ENCODE measurements at places on chromosomes 1 and 21. TPM values are rescaled to one million over a fixed set of nuclear protein-coding genes. Genes with fewer than 3 reads are reported as not detected.

GRCh38 chr1:23376890-23377811 is 7.5 kb upstream of the ZNF436 start:
- H3K27me3 ChIP-seq, result no peaks in the 10 kb centered on the region
- peak; percentile 65 for DNase-seq
- H3K4me3 ChIP-seq, result no peak overlapping the region
- no peaks in the 10 kb centered on the region for H3K36me3 ChIP-seq
- peak overlapping the region; percentile 69 for H3K27ac ChIP-seq

DNA sequence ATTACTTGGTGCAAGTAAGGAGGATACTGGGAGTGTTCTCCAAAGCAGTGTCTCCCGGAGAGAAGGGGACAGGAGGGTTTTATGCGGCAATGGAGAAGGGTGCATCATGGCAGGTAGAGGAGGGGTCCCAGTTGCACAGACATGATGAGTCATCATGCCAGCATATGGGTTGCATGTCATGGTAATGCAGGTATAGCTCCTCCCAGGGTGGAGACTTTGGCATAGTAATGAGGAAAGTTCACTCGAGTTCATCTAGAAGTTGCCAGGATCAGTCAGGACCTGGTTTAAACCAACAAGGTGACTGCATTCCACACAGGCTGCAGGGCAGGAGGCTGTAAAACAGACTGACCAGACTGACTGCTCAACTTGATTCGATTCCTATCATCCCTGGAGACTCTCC is 355.7 kb upstream of the DUSP10 start:
- DNase-seq, result no peak
- no peaks in the 10 kb centered on the region for H3K36me3 ChIP-seq
- H3K4me3 ChIP-seq, result no peak overlapping the region
- no peak overlapping the region for H3K27ac ChIP-seq
- no peaks in the 10 kb centered on the region for H3K4me1 ChIP-seq

DNA sequence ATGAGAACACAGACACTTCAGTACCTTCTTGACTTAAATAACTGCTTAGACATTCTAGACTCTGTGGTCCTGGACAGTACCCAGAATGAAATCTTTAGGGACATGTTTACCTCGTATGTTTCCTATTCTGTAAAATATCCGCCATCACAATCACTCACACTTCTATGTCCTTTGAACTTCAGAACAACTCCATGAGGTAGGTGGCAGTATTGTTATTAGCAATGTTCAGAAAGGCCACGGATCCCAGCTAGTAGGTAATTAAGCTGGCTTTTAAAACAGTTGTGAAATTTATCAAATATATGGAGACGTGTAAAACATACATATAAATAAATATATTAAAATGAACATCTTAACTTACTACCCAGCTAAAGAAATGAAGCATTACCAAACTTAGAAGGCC is 83.4 kb downstream of the CACHD1 start:
- H3K4me3 ChIP-seq, result no peak overlapping the region
- no peak for DNase-seq
- H3K27me3 ChIP-seq, result no peaks in the 10 kb centered on the region
- peaks cover 3% of the 10 kb centered on the region for H3K36me3 ChIP-seq
- no peak overlapping the region for H3K27ac ChIP-seq

DNA sequence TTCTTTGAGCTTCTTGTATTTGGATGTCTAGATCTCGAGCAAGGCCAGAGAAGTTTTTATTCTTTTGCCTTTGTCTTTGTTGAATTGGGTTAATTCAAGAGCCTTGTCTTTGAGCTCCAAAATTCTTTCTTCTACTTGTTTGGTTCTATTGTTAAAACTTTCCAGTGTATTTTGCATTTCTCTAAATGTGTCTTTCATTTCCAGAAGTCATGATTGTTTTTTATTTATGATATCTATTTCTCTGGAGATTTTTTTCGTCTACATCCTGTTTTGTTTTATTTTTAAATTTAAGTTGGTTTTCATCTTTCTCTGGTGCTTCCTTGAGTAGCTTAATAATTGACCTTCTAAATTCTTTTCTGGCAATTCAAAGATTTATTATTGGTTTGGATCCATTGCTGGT is 61.8 kb downstream of the DTL start:
- H3K27me3 ChIP-seq, result no peaks in the 10 kb centered on the region
- no peaks in the 10 kb centered on the region for H3K4me1 ChIP-seq
- no peak overlapping the region for H3K4me3 ChIP-seq
- H3K36me3 ChIP-seq, result peaks cover 37% of the 10 kb centered on the region

GRCh38 chr1:89733748-89734147 is 87.1 kb upstream of the LRRC8D start:
- no peak overlapping the region for H3K4me3 ChIP-seq
- H3K27ac ChIP-seq, result no peak overlapping the region
- DNase-seq, result no peak
- H3K4me1 ChIP-seq, result no peaks in the 10 kb centered on the region
- H3K36me3 ChIP-seq, result no peaks in the 10 kb centered on the region

DNA sequence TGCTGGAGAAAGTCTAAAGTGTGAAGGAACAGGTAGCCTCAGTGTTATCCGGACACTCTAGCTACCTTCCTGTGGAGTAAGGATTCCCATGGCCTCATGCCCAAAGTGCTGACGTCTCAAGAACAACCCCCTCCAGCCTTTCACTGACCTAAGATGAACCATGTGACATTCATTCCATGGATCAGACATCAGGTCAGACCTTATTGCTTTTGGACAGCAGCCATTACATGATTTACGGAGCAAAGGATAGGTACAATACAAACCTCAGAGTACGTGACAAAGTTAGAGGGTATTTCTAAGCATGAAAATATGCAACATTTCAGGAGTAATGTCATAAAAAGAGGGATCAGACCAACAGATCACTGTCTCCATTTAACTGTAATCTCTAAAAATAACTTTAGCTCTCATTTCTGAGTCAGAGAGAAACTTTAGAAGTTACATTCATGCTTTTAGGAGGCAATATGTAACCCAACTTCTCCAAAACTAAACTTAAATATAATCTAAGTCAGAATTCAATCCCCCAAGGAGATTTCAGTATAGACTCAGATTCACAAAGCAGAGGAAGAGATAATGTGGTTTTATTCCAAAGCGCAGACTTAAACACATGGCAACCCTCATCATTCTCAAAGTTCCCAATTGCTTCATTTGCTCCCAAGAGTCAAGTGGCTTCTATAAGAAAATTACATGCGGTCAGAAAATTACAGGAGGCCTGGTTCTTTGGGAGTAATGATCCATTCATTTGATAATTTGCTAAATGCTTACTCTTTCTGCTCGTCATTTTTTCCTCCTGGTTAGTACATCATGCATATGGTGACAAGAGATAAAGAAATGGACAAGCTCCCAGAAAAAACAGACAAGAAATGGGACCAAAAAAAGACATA is 280.4 kb downstream of the SETD4 start:
- H3K27ac ChIP-seq, result no peak overlapping the region
- no peak for DNase-seq
- H3K36me3 ChIP-seq, result no peaks in the 10 kb centered on the region
- H3K4me1 ChIP-seq, result no peaks in the 10 kb centered on the region

GRCh38 chr1:40395190-40396175 is 22.0 kb downstream of the SMAP2 start:
- no peak overlapping the region for H3K4me3 ChIP-seq
- H3K36me3 ChIP-seq, result no peaks in the 10 kb centered on the region
- DNase-seq, result no peak
- no peak overlapping the region for H3K27ac ChIP-seq
- H3K27me3 ChIP-seq, result no peaks in the 10 kb centered on the region

DNA sequence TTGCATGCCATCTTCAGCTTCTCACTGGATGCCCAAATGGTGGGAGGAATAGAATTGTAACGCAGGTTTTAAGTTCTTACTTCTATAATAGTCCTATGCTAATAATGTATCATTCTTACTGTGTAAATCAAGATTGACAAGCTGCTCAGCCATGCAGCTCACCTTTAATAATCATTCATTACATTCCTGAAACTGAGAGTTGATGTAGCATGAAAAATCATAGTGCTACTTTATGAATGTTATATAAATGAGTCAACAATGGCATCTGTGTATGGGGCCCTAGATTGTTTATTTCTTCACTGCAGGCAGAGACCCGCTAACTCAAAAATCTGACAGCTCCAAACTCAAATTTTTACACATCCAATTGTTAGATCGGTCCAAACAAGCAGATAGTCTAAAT is 34.4 kb downstream of the FH start:
- peaks cover 7% of the 10 kb centered on the region for H3K4me1 ChIP-seq
- H3K27ac ChIP-seq, result no peak overlapping the region
- no peak for DNase-seq
- no peaks in the 10 kb centered on the region for H3K36me3 ChIP-seq
- H3K4me3 ChIP-seq, result no peak overlapping the region

DNA sequence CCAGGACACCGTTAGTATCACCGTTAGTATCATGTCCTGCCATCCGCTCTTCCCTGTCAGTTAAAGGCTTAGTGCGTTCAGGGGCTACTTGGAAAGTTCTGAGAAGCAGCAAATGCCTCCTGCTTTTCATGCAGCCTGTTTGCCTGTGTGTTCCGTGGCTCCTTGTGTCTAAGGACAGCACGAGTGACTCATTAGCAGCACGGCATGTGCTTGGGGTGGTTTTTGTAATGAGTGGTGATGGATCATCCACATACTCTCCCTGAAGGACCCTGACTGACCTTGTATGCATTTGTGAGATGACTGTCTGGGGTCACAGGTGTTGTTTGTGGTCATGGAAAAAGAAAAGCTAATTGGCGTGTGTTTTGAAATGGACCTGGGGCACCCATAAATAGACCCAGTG is 221.9 kb downstream of the PBX1 start:
- H3K27me3 ChIP-seq, result no peaks in the 10 kb centered on the region
- no peak overlapping the region for H3K27ac ChIP-seq
- peaks cover 10% of the 10 kb centered on the region for H3K4me1 ChIP-seq

GRCh38 chr1:51843948-51844347 is 34.6 kb downstream of the NRDC start:
- H3K27me3 ChIP-seq, result no peaks in the 10 kb centered on the region
- peaks cover 36% of the 10 kb centered on the region for H3K36me3 ChIP-seq
- peaks cover 63% of the 10 kb centered on the region for H3K4me1 ChIP-seq
- H3K27ac ChIP-seq, result peak overlapping the region; percentile 99
- DNase-seq, result peak; percentile 84

DNA sequence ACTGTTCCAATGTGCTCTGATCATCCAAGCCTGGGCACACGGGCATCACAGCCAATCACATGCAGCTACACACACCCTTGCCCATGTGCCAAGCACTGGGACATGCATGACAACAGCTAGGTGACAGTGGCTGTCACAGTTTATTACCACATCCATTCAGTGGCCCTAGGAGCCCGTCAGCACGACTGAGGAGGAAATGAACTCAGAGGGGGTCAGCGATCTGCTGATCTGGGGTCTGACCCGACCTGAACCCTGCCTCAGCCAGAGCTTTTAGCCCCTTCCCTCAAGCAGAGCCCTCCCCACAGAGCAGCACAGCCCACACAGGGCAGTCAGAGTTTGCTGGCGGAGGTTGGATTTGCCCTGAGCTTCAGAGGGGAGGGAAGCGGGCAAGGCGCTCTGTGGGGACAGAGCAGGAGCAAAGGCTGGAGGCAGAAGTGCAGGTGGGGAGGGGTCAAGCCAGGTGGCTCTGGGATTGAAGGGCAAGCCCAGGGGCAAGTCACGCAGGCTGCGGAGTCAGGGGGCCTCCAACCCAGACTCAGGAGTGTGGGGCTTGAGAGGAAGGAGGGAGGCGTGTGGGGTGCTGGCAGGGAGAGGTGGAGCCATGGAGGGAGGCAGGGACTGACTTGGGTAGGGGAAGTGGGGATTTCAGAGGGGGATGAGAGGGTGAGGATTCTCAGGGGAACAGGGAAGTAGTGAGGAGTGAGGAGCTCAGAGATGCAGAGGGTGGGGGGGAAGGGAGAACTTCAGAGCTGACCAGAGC is 10.4 kb downstream of the SH3BGRL3 start:
- DNase-seq, result no peak
- H3K36me3 ChIP-seq, result no peaks in the 10 kb centered on the region
- H3K27ac ChIP-seq, result no peak overlapping the region
- peaks cover under 1% of the 10 kb centered on the region for H3K4me1 ChIP-seq
- no peak overlapping the region for H3K4me3 ChIP-seq
- H3K27me3 ChIP-seq, result no peaks in the 10 kb centered on the region

DNA sequence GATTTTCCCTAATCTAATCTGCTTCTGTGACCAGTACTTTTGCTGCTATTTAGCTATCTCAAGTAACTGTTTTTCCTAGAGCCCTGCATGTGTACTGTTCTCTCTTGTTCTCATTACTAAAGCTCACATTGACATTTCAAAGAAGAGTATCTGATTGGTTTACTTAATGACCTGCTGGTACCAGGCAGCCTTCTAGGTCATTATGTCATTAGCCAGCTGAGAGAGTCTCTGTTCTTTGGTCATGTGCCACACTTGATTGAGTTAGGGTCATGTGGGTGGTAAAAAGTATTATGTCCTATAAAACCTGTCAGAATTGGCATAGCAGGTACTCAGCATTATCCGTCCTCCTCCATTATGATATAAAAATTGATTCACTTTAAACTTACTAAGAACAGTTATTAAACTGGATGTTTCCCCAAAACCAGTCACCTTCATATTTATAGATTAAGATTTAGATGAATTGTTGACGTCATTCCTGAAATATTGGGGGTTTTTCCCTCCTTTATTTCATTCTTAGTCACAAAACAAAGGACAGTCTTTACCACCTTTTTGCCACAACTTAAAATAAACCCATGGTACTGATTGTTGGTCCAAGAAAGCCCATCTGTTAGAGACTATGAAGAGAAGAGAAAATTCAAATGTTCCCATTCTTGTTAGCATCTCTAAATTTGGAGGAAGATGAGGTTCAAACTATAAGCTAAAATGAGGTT is 22.2 kb downstream of the FNDC5 start:
- no peaks in the 10 kb centered on the region for H3K27me3 ChIP-seq
- H3K4me1 ChIP-seq, result no peaks in the 10 kb centered on the region
- no peak for DNase-seq
- H3K4me3 ChIP-seq, result no peak overlapping the region
- peaks cover 22% of the 10 kb centered on the region for H3K36me3 ChIP-seq
- H3K27ac ChIP-seq, result no peak overlapping the region

DNA sequence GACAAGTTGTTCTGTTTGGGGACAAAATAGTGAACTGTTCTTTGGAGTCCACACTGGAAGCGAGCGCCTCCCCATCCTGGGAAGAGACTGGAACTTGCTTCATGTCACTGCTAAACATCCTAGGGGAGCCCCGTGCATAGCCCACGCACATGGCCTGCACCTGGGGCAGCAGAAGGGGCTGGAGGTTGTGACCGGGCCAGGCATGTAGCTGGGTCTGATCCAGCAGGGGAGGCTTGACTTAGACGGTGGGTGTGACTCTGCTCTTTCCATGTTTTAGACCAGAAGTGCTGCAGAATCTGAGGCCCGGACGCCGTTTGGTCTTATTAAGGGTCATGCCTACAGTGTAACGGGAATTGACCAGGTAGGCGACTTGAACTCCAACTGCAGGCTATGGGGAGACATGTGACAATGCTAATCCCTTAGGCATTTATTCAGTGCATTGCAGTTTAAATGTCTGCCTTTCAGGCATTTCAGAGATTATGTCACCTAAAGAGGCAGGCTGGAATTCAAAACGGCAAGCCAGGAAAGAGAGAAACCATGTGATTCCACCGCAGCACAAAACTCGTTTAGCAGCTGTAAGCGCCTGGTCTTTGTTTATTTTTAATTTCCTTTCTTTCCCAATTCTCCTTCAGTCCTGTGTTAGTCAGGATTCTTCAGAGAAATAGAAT is 21.8 kb downstream of the CAPN9 start:
- H3K4me3 ChIP-seq, result no peak overlapping the region
- DNase-seq, result no peak
- no peak overlapping the region for H3K27ac ChIP-seq
- H3K4me1 ChIP-seq, result no peaks in the 10 kb centered on the region
- no peaks in the 10 kb centered on the region for H3K27me3 ChIP-seq

Gene CHRM3
- total RNA-seq, result not detected

Gene CD2
- not detected for total RNA-seq

Gene AQP10
- total RNA-seq, result not detected

Gene GJA9
- total RNA-seq, result not detected

Gene COL6A2
- total RNA-seq, result 15.0 TPM

Gene DCDC2B
- total RNA-seq, result not detected

Gene TCHHL1
- not detected for total RNA-seq

Gene SPRR2G
- not detected for total RNA-seq

All from A673 (cell line).